ENCODE measurements at places on chromosomes 16 and 17.

GRCh38 chr16:15946257-15947044, 3.0 kb upstream of the ABCC1 start:
- no peak for DNase-seq

- DNase-seq: no peak
These were observed 345.3 kb upstream of the TNRC6C start for GRCh38 chr17:77613218-77613617.

DNA sequence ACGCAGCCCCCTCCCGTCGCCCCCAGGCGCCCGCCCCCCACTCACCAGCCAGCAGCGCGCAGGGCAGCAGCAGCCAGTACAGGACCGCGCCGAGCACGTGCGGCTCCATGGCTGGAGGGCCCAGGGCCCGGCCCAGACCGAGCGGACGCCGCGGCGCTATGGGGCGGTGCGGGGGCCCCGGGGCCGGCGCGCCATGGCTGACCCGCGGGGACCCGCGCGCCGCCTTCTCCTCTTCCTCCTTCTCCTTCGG, 239 bp downstream of the PIEZO1 start:
- no peak for DNase-seq

- DNase-seq: no peak
These were observed 37.6 kb downstream of the TEX2 start for GRCh38 chr17:64225410-64225809.

- DNase-seq: no peak
These were observed 6.8 kb downstream of the ZNF267 start for GRCh38 chr16:31880322-31880979.

DNA sequence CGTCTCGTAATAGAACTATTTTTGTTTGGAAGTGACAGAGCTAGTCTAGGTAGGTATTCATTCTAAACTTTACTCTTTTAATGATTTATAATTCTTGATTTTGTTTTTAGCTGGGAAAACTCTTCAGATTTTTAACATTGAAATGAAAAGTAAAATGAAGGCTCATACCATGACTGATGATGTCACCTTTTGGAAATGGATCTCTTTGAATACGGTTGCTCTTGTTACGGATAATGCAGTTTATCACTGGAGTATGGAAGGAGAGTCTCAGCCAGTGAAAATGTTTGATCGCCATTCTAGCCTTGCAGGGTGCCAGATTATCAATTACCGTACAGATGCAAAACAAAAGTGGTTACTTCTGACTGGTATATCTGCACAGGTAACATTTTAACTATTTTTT, 27.6 kb downstream of the CLTC start:
- no peak for DNase-seq

GRCh38 chr17:38898291-38898679, 27.1 kb upstream of the LASP1NB start:
- DNase-seq: no peak

DNA sequence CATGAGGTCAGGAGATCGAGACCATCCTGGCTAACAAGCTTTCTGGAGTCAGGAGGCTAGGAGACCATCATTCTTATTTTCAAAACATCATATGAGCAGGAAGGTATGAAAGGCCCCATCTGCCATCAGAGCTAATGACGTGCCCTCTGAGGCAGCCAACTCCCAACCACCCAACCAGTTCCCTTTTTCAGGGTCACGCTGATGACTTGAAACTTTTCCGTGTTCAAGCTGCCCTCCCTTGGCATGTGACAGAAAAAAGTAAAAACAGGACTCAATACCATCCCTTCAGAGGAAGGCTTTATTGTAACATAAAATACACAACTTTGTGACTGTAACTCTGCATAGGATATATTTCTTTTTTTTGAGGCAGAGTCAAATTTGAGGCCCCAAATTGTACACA, 4.6 kb upstream of the GHDC start:
- no peak for DNase-seq

- DNase-seq: no peak
These were observed 20.4 kb downstream of the SOCS1 start for GRCh38 chr16:11235703-11235991.

GRCh38 chr17:51419476-51419875, 159.1 kb downstream of the UTP18 start:
- no peak for DNase-seq

DNA sequence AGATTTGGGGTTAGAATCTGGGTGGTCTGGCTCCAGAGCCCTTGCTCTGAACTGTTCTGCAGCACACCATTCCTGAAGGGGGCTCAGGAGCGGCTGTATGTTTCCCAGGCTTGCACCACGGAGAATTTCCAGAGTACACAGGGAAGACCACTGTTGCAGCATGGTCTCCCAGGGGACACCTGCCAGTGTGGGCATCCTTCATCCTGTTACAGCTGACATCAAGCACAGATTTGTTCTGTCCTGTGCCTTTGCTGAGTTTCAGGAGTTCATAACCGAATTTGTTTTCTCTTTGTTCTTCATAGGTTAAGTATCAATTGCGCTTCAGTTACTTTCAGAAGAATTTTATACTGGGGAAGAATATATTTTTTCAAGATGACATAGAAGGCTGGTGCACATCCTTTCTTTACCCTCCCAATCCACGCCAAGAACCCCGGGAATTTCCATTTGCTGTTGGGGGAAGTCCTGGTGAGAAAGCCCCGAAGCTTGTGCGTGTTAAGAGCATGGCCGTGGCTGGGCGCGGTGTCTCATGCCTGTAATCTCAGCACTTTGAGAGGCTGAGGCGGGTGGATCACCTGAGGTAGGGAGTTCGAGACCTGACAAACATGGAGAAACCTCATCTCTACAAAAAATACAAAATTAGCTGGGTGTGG, 26.3 kb upstream of the ABCA3 start:
- no peak for DNase-seq

GRCh38 chr16:75074920-75075687, 41.5 kb downstream of the LDHD start:
- DNase-seq: peak; percentile 51

DNA sequence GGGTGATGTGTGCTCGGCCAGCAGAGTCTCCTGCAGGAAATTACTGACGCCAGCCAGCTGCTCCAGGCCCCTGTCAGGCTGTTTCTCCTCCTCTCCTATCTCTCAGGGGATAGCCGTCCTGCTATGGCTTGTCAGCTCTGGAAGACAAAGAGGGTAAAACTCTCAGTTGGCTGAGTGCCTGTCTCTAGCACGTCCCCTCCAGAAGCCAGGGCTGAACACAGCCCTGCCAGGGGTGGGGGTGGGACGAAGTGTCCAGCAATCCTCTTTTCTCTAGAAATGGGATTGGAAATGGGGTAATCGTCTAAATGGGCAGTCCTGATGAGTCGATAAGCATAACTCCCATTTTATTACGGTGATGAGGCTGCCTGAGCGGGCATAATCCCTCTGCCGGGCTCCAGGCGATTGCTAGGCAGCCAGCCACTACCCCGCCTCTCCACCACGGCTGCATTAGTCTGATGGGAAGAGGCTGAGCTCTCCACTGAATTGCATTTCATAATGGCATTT, 89.1 kb upstream of the GNAO1 start:
- no peak for DNase-seq

GRCh38 chr16:285146-286055, 2.4 kb downstream of the PDIA2 start:
- DNase-seq: no peak

GRCh38 chr16:89547291-89547690, 13.2 kb upstream of the RPL13 start:
- DNase-seq: no peak

DNA sequence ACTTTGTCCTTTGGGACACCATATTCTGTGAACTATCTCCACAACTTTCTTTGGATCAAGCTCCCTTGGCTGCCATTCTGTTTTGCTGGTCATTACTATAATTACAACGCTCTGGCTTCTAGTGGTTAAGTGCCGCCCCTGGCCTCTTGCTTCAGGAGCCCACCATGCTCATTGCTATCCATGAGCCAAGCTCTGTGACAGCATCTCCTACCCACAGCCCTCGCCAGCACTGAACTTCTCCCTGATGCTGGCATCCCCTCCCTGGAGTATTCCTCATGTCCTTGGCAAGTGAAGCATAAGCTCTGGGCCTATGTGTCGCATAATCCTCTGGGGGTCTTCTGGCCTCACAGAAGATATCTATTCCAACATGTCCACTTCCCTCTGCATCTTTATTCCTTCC, 60.6 kb upstream of the DHX40 start:
- no peak for DNase-seq

DNA sequence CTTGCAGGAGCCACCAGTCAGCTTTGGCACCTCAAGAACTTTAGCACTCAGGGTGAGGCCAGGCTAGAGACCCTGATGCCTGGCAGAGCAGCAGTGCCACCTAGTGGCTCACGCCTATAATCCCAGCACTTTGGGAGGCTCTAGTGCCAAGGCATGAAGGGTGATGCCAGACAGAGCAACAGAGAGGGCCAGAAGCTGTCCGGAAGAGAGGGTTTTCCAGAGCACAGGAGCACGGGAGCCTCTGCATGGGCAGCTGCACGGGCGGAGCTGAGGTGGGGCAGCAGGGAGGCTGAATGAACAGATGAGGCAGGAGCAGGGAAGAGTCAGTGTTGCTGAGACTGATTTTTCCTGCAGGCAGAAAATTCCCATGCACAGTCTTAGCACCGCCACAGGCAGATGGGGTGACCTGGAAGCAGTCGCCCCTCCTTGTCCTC, 38.9 kb downstream of the MYH3 start:
- DNase-seq: no peak

- DNase-seq: no peak
These were observed 14.6 kb upstream of the MMP2 start for GRCh38 chr16:55464375-55464774.

DNA sequence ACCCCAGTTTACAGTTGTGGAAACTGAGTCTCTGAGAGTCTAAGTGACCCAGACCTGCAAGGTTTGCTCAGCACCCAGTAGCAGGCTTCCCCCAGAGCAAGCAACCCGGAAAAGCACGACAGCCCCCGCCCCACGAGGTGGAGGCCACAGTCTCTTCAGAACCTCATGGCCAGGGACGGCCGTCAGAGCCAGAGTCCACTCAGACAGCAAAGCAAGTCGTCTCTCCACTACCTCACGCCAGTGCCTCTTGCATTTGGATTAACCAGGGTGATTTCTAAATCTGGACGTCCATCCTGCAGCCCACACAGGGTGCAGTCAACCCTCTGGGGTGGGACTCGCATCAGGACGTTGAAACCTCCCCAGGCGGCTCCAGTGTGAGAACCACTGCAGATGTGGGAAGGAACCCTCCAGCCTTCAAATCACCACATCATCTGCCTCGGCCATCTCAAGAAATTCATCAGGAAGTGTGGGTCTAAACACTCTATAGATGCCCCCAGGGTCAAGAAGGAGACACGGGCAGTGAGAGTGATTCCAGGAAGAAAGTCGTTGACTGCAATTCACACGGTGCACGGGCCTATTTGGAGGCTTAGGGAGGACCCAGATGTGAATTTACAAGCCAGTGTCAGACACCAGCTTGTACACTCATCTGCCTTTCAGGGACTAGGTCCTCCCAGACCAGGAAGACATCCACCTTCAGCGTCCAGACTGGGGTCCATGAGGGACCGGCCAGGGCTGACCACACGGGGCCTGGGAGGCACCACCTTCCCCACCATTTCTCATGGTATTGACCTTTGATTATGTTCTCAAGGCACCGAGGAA, 20.2 kb upstream of the RBFOX3 start:
- DNase-seq: no peak

All from activated gamma-delta T cell (primary cell).